ENCODE measurements at places on chromosomes 12 and 14.

GRCh38 chr14:102784892-102785594 is 7.8 kb downstream of the TRAF3 start:
- DNase-seq, result no peak

DNA sequence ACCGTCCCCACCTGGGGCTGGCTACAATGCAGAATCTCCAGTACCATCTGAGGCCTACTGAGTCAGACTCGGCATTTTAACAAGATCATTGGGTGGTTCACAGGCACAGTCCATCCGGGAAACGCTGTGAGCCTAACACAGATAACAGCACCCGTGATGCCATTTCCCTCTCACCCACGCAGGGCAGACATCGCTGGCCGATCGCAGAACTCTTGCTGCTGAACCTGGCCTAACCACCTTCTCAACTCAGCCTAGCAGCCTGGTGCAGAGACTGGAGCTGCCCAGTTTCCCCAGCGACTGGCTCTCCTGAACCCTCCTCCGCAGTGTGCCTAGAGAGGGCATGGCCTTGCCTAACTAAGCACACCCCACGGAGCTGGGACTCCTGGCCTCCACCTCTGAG is 83.3 kb downstream of the NCOR2 start:
- no peak for DNase-seq

DNA sequence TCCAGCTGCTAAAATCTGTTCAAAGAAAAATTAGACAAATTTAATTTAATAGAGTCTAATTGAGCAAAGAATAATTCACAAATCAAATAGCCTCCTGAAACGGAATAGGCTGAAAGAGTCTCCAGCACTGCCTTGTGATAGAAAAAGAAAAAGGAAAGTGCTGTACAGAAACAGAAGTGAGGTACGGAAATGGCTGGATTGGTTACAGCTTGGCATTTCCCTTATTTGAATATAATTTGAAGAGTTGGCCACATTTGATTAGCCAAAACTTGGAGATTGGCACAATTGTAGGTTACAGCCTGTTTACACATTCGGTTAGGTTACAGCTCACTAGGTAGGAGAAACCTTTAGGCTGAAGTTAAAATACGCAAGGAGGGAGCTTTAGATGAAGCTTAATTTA is 24.8 kb upstream of the PCED1B start:
- no peak for DNase-seq

- DNase-seq, result no peak
These were observed 139.5 kb downstream of the ERC1 start for GRCh38 chr12:1130571-1130970.

DNA sequence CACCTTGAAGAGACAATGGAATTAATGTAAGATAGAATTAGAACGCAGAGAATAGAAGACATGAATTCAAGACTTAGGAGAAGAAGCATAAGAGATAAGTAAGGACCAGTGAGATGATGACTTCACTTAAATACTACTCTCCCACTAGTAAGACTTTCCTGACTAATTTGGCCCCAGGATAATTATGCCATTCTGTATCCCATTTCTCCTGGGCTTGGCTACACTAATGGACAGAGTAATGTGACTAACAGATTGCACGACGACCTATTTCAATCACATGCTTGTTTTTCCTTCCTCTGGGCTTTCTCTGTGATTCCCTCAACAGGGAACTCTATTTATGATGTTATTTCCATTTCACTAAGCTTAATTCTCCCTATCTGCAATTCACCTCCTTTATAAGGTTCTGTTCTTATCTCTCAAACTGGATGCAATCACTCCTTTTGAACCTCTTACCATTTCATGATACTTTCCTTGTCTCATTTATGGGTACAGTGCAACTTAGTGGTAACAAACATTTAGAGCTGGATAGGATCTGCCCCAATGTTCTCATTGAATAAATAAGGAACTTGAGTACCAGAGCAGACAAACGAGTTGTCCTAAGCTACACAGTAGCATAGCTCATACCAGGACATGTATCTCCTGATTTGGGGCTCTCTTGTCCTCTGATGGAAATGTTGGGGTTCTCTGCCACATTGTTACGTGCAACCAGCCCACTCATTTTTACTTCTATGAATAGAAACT is 102.7 kb downstream of the BTG1 start:
- DNase-seq, result no peak

DNA sequence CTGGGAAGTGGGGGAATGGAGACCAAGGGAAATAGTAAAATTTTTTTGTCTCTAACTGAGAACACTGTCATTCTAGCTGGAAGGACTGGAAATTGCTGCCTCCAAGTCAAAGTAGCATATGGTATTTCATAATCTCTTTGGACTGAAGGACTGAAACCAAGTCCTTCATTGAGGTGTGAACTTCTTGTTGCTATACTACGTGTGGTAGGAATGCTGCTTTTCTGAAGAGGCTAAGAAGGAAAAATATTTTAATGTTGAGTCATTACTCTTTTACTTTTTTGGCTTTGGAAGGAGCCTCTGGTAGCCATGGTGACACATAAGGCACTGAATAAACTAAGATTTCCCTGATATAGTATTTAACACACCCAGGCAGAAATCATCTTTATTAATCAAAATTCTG is 465.4 kb downstream of the NPAS3 start:
- no peak for DNase-seq

Measured in stimulated activated CD4-positive, alpha-beta T cell treated with anti-CD3 and anti-CD28 coated beads, Interleukin-12 subunit alpha, Interleukin-12 subunit beta, amount 100 ng/mL, for 48 hours (primary cell).